Fibroblast of lung (primary cell): ENCODE measurements at places on chromosomes 7 and 10. TPM values are rescaled to one million over a fixed set of nuclear protein-coding genes. Genes with fewer than 3 reads are reported as not detected.

Gene UTF1
- total RNA-seq = not detected in 2 replicates

Gene ACSL5
- 1.7 and 4.6 TPM in 2 replicates for total RNA-seq

DNA sequence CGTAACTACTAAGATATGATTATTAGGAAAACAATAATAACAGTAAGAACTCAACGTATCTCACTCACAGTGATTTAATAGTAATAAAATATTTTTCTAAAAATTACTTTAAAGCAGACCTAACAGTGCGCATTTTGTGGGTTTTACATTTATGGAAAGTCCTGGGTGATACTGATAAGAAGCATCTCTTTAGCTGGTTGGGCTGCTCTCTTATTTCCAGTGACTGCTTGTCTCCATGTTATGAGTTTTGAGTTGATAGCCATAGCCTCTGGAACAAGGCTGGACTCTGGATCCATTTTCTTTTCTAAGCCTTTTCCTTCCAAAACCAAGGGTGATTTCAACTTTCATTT is 29.5 kb upstream of the INHBA start:
- DNase-seq = no peak

- no peak for DNase-seq
These were observed 68.2 kb upstream of the INPP5A start for GRCh38 chr10:132469197-132469884.

DNA sequence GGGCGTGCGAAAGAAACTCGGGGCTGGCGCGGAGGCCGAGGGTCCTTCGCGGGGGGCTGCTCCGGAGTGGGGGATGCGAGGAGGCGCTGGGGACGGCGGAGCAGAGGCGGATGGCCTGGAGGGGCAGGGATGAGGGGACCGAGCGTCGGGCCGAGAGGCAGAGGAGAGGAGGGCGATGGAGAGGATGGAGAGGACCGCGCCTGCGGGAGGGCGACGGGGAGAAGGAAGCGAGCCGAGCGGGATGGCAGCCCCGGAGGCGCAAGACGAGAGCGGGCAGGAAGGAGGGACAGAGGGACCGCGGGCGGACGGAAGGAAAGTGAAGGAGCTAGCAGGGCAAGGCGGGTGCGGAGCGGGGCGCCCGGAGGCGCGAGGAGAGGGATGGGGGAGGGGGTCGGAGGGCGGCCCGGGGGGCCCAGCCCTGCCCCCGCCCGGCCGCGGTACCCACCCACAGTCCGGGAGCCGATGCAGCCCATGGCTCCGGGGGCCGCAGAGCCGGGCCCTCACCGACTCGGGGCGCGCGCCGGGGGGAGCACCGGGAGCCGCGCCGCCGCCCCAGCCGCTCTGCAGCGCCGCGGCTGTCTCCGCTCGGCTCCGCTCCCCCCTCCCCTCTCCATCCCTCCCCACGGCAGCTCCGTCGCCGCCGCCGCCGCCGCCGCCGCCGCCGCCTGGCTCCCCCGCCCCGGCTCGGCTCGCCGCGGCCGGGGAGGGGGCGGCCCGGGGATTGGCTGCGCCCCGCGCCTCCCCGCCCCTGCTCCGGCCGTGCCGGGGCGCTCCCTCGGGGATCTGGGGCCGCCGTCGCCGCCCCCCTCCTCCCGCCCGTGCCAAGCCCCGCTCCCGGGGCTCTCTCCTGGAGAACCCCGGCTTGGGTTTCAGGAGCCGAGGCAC is at the start of gene FAM131B:
Gene FAM131B, minus strand, starts transcription at position 583 of the 885 bp plus-strand sequence. Its CDS starts 110 bp downstream, at position 473.
- no peak for DNase-seq

- DNase-seq = no peak
These were observed 126.4 kb downstream of the GNAT3 start for GRCh38 chr7:80385508-80385907.
